ENCODE measurements at places on chromosomes 2 and 18. TPM values are rescaled to one million over a fixed set of nuclear protein-coding genes. Genes with fewer than 3 reads are reported as not detected.

DNA sequence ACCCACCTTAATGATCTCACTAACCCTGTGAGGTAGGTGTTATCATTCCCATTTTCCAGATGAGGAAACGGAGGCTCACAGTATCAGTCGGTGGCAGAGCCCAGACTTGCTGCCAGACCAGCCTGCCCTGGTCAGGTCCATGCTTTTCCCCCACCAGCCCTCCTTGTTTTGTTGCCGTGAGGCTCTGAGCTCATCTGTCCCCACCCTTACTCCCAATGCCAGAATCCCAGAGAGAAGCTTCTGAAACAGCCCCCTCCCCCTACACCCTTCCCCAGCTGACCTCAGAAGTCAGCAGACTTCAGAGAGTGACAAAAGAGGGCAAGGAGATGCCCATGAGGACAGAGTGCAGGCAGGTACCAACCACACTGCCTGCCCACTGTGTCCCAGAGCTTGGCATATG lies 20.8 kb upstream of the TNS1 start:
- DNase-seq: no peak

DNA sequence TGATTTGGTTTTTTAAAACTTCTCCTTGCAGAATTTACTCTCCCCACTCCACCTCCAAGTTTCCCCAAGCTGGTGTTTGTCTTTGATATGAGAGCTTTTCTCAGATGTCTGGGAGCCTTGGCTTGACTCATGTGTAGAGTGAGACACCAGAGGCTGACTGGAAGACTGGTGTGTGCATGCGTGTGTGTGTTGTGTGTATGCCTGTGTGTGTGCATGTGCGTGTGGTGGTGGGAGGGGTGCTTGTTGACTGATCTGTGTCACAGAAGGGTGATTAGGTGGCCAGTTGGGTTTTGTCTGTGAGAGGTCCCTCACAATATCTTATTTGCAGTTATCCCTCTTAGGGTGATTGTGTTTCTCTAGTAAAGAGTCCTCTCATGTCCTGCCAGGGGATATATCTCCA lies 50.5 kb upstream of the HPCAL1 start:
- DNase-seq: no peak

DNA sequence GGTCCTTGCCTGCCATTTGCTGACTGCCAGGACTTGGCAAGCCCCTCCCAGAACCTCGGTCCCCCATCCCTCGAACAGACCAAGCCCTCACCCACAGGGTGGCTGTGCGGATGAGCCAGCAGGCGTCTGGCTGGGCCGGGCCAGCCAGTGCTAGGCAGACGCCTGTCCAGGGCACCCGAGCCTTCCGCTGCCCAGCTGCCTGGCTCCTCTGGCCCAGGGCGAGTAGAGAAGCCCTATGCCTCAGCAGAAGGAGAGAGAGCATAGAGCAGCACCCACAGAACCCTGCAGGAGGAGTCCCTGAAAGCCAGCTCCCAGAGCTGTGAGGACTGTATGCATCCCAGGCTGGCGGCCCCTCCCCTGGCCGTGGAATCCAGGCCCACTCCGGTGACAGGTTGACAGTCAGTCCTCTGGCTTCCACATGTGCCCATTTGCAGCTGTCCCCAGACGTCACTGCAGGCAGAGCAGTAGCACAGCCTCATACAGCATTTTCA lies 62.1 kb upstream of the GLI2 start:
- no peak for DNase-seq

The AQP4 gene
- not detected for total RNA-seq

The TMEM169 gene
- total RNA-seq: 5.5 TPM

The LTBP1 gene
- 4.5 TPM for total RNA-seq
